ENCODE measurements at places on chromosomes 2 and 18.

- no peak for DNase-seq
These were observed 37.1 kb upstream of the CTLA4 start for GRCh38 chr2:203830304-203831055.

DNA sequence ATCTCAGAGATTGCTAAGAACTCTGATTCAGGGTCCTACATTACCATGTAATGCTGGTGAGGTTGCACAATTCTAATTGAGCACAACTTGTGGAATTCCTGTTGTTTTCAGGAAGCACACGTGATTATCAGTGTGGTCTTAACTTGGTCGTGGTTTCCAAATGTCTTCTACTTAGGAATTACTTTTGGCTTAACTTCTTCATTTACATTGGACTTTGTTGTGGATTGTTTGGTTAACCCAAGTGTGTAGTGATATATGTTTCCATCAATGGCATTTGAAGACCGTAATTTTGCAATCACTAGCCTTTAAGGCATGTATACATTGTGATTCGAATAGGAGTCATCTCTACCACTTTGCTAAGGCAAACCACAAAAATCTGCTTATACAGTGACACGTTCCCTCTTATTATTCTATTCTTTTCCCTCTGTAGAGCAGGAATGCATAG, 373.3 kb downstream of the IRS1 start:
- no peak for DNase-seq

DNA sequence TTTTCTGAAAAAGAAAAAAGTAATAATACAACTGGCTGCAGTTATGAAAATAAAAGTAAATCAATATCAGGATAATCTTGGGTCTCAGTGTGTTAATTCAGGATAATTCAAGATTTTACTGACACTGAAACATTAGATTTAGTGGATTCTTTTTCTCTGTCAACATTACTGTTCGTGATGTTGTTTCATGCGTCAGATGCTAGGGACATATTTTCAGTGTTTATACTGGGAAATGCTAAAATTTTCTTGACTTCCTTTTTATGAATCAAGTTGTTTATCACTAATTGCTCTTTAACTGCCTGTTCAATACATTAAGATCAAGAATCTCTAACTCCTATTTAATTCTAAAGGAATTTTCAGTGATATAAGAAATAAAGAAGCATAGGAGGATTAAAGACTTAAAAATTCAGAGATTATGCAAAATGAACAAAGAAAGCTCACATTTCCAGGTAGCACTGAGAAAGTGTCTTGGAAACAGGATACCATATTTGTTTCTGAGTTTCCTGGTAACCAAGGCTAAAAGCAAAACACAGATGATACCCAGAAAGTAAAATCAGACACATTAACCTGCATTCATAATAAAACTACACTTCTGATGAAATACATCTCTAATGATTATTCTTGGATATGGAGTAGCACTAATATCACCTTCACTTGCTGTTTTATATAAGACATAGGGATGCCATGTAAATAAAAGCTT, 174.0 kb downstream of the ARL4C start:
- DNase-seq: no peak

GRCh38 chr2:216142540-216142939, 33.4 kb downstream of the XRCC5 start:
- DNase-seq: no peak

DNA sequence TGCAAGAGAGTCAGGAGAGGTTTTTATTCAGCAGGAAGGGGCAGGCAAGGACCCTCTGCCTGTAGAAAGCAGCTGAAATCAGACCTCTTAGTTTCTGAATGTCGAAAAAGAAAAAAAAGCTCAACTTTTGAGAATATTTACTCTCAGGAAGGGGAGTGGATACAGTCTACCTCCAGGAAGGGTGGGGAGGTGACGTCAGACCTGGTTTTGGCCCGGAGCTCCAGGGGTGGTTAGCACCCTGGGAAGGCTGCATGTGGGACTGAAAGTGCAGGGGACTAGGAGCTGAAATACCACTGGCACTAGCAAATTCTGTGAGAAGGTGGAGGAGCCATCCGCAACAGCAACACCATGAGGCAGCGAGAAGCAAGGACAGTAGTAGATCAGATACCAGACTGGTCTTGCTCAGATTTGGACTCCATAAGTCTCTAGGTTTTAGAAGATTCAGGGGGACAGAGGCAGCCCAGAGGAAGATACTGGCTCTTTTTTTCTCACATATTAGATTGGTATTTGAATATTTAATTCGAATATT, 19.8 kb downstream of the MC2R start:
- no peak for DNase-seq

- DNase-seq: no peak
These were observed 72.1 kb upstream of the FHL2 start for GRCh38 chr2:105470979-105471378.

- no peak for DNase-seq
These were observed 35.1 kb downstream of the GULP1 start for GRCh38 chr2:188326669-188327301.

DNA sequence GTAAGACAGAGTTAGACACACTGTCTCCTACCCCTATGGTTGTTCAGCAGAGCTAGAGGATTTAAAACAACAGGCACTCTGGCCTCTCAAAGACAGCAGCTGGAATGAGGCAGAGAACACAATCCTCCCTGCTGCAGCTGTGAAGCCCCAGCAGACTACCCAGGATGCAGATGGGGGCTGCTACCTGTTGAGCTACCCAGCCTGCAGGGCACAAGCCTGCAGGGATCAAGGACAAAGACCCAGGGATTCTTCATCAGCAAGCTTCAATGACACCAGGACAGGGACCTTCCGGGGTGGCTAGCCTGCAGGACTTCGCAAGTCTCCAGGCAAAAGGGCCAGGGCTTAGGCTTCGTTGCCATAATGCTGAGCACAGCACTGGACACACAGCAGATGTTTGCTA, 27.2 kb downstream of the GALNT14 start:
- DNase-seq: no peak

DNA sequence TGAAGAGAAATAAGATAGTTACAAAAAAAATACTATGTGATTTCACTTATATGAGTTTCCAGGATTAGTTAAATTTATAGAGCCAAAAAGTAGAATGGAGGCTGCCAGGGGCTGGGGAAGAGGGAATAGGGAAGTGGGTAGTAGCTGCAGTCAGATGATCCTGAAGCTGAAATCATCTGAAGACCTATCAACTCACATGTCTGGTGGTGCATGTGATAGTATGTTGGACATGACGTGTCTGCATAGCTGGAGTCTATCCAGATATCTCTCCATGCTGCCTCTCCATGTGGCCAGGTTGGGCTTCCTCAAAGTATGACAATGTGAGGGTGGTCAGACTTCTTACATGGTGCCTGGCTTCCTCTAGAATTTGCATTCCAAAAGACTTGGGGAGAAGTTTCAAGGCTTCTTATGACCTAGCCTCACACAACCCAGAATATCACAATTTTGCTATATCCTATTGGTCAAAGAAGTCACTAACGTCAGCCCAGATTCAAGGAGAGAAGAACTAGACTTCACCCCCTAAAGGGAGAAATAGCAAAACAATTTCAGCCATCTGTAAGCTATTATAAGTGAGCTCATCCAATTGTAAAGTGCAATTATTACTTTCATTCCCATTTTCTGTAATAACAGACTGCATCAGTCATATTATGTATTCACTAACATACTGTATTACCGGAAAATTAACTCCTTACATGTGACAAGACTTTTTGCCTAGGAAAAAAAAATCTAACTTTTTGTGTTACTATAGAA, 14.0 kb upstream of the ZNF396 start:
- no peak for DNase-seq

- DNase-seq: no peak
These were observed 104.8 kb upstream of the TFPI start for GRCh38 chr2:187658952-187659525.
